ENCODE measurements at places on chromosomes 1 and 21.

DNA sequence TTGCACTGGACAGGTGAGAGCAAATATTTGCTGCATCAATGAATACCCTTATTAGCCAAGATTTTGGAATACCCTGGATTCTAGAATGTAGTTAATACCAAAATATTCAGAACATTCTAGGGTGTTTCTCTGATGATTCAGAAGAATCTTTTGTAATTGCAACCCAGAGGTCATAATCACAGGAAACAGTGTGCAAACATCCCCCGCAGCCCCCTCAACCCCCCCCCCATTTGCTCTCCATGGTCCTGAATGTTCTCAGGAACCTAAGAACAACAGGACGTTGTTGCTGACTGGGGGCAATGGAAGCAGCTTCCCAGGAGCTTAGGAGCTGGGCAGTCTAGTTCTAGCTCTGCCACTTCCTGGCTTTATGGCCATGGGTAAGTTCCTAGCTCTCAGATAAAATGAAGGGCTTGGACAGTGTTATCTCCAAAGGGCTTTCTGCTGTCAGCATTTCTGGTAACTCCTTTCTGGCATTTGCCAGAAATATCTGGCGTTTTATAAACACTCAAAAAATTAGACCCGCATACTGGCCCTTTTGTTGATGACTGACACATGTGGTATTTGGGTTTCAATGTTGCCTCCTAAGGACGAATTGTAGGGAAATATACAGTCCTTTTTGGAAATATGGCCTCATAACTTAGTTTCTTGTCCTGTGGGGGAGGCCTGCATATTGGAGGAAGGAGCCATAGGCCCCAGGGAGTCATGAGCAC lies 178.6 kb downstream of the RRAGC start:
- DNase-seq: no peak

DNA sequence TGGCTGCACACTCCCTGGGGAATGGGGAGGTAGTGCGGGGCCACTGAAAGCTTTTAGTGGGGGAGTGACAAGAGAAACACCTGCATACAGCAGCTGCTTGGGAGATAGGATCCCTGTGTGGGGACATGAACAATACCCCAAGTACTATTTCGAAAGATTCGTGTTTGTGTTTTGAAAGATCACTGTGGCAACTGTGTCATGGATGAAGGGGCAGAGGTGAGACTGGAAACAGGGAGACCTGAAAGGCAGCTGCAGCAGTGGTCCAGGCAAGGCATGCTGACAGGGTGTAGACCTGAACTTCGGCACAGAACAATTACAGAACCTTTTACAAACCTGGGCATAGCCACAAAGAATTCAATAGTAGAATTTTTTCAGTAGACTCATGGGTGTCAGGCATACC lies 32.9 kb downstream of the TENT5C start:
- DNase-seq: no peak

DNA sequence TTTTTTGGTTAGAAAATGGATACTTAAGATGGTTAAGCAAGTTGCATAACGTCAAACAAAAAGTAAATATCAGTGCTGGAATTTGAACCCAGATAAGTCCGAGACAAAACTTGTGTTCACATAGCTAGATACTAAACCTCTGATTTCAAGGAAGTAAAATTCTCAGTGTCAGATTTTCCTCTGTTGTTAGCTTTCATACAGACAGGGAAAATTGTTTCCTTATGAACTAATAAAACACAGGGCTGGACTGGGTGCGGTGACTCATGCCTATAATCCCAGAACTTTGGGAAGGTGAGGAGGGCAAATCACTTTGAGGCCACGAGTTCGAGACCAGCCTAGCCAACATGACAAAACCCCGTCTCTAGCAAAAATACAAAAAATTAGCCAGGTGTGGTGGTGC lies 51.3 kb downstream of the PCNX2 start:
- DNase-seq: no peak

DNA sequence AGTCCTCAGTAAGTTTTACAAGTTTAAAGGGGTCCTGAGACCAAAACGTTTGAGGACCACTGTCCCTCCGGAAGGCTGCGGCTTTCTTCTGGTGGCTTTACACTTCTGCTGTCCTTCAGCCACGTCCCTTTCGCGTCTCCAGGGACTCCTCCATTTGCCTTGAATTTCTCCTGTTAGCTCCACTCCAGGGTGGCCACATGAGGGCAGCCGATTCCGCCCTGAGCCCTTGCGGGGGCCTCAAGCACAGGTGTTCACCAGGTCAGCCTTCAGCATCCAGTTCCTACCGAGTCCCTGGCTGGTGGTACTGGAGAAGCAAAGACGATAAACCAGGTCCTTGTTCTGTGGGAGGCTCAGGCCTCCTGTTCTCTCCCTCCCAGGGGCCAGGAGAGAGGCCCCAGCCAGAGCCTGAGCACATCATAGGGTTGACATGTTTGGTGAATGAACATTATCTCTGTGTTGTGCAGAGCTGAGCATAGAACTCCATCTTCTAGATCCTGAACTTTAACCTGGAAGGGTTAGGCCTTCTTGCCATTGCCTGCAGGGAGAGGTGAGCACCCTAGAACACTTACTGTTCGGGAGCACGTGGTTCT lies 27.4 kb upstream of the COQ8A start:
- peak; percentile 6 for DNase-seq

- no peak for DNase-seq
Measured at GRCh38 chr1:240100371-240100934, 8.8 kb downstream of the FMN2 start.

DNA sequence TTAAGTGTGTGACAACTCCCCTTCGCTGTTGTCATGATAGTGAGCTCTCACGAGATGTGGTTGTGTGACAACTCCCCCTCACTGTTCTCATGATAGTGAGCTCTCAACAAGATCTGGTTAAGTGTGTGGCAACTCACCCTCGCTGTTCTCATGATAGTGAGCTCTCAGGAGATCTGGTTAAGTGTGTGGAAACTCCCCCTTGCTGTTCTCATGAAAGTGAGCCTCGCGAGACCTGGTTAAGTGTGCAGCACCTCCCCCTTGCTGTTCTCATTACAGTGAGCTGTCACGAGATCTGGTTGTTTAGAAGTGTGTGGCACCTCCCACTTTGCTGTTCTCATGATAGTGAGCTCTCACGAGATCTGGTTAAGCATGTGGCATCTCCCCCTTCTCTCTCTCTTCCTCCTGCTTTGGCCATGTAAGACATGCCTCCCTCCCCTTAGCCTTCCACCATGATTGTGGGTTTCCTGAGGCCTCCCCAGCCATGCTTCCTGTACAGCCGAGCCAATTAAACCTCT lies 25.1 kb upstream of the LSS start:
- DNase-seq: peak; percentile 43
